Hair follicular keratinocyte (primary cell): ENCODE measurements at places on chromosomes 3 and 15. TPM values are rescaled to one million over a fixed set of nuclear protein-coding genes. Genes with fewer than 3 reads are reported as not detected.

The NDN gene
- 16.9 and 20.2 TPM in 2 replicates for total RNA-seq

The PGBD4 gene
- total RNA-seq, result 0.46 and 0.47 TPM in 2 replicates

The FAM131A gene
- 23.0 and 30.1 TPM in 2 replicates for total RNA-seq

The CRABP1 gene
- total RNA-seq, result not detected in 2 replicates

The PLSCR2 gene
- total RNA-seq, result not detected in 2 replicates

The ZNF385D gene
- total RNA-seq, result 0.08 TPM in 1 of 2 replicates, not detected in the other

The IL17RD gene
- 1.1 and 1.3 TPM in 2 replicates for total RNA-seq

The CELSR3 gene
- total RNA-seq, result 1.0 and 1.1 TPM in 2 replicates

The PATL2 gene
- total RNA-seq, result not detected in 2 replicates

The SLC28A1 gene
- not detected in 2 replicates for total RNA-seq

The RHCG gene
- 15.5 and 22.8 TPM in 2 replicates for total RNA-seq

The TLR9 gene
- not detected in 2 replicates for total RNA-seq

The PRR23C gene
- not detected in 2 replicates for total RNA-seq

The CLDN1 gene
- total RNA-seq, result 6.2 and 13.4 TPM in 2 replicates

The ISLR gene
- 0.08 and 0.23 TPM in 2 replicates for total RNA-seq

The PARP14 gene
- 7.4 and 13.7 TPM in 2 replicates for total RNA-seq

The DUT gene
- total RNA-seq, result 91.1 and 143 TPM in 2 replicates

The PYGO1 gene
- total RNA-seq, result 0.55 and 0.91 TPM in 2 replicates

The EIF2A gene
- total RNA-seq, result 171 and 234 TPM in 2 replicates

The ZNF592 gene
- 5.0 and 7.5 TPM in 2 replicates for total RNA-seq

The SMARCC1 gene
- total RNA-seq, result 29.2 and 32.2 TPM in 2 replicates

The SNTN gene
- not detected in 2 replicates for total RNA-seq

The LYZL4 gene
- total RNA-seq, result not detected in 2 replicates

The NRG4 gene
- total RNA-seq, result 0.19 and 0.47 TPM in 2 replicates

The CFAP161 gene
- not detected in 2 replicates for total RNA-seq

The HTR3E gene
- not detected in 2 replicates for total RNA-seq

The MKRN3 gene
- total RNA-seq, result 0.70 and 0.80 TPM in 2 replicates

The MME gene
- 2.9 and 3.1 TPM in 2 replicates for total RNA-seq

The CDC25A gene
- total RNA-seq, result 3.4 and 25.5 TPM in 2 replicates
